Activated CD4-positive, alpha-beta T cell treated with anti-CD3 and anti-CD28 coated beads, Interleukin-2, amount 10 ng/mL, durations not matched to agents 7 days and 5 days (primary cell): ENCODE measurements at places on chromosomes 1 and 21.

DNA sequence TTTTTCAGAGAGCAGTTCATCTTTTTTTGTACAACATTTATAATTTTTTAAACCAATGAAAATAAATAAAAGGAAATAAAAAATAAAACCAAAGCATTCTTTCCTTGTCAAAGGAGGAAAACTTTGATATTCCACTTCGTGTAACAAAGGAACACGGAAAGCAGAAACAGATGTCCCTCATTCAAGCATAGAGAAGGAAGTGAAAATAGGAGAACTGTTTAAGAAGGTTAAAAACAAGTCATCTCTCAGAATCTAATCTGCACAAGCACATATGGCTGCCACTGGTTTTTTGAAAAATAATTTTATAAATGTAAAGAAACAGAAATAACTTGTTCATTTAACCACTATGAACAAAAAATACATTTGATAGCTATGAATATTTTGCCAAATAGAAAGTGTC, 35.9 kb upstream of the ZNF644 start:
- H3K27me3 ChIP-seq = peaks cover 4% of the 10 kb centered on the region
- no peak overlapping the region for H3K27ac ChIP-seq
- H3K36me3 ChIP-seq = no peaks in the 10 kb centered on the region

DNA sequence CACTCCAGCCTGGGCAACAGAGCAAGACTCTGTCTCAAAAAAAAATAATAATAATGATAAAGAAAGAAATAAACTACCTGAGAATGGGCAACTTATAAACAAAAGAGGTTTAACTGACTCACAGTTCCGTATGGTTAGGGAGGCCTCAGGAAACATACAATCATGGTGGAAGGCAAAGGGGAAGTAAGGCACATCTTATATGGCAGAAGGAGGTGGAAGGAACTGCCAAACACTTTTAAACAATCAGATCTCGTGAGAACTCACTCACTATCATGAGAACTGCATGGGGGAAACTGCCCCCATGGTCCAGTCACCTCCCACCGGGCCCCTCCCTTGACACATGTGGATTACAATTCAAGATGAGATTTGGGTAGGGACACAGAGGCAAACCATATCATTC, 6.3 kb upstream of the EGLN1 start:
- H3K4me1 ChIP-seq = peaks cover 4% of the 10 kb centered on the region
- H3K27ac ChIP-seq = no peak overlapping the region
- no peak for DNase-seq
- no peak overlapping the region for H3K4me3 ChIP-seq
- H3K27me3 ChIP-seq = peaks cover 11% of the 10 kb centered on the region

GRCh38 chr1:216119600-216119999, 303.6 kb downstream of the USH2A start:
- H3K4me1 ChIP-seq = no peaks in the 10 kb centered on the region
- no peak for DNase-seq
- H3K36me3 ChIP-seq = no peaks in the 10 kb centered on the region
- H3K27ac ChIP-seq = no peak overlapping the region
- H3K27me3 ChIP-seq = no peaks in the 10 kb centered on the region

- H3K27me3 ChIP-seq = no peaks in the 10 kb centered on the region
- H3K36me3 ChIP-seq = no peaks in the 10 kb centered on the region
- H3K4me1 ChIP-seq = no peaks in the 10 kb centered on the region
- no peak overlapping the region for H3K27ac ChIP-seq
- no peak for DNase-seq
Observed at GRCh38 chr1:242556276-242556675, 31.8 kb upstream of the PLD5 start.

DNA sequence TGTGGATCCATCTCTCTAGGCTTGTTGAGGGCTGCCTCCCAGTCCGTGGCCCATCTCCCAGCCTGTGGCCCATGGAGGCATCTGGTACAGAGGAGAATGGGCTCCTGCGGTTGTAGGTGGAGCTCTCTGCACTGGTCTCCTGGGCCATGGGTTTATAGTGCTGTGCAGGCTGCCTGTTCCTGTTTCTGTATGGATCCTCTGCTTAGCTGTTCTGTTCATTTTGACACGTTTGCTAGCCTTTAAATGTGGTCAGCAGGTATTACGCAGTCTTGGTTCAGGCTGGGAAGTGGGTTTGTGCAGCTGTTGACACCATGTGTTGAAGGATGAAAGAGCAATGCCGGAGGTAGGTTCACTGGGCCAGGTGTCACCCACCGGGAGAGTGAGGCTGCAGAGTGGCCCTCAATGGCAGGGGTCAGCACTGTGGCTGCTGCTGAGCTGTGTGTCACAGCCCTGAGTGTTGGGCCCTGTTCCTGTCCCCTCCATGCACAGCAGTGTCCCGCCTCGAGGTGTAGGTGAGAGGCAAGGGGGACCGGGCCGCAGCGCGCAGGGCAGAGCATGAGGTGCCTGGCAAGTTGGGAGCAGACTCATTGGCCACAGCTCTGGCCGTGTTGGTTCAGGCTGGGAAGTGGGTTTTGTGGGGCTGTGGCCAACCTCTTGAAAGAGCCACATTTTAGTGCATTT, 39.0 kb downstream of the SNAP47 start:
- DNase-seq = peak; percentile 63
- no peaks in the 10 kb centered on the region for H3K27me3 ChIP-seq
- peaks cover 38% of the 10 kb centered on the region for H3K4me1 ChIP-seq
- H3K4me3 ChIP-seq = no peak overlapping the region
- H3K27ac ChIP-seq = peak overlapping the region; percentile 86

- H3K36me3 ChIP-seq = no peaks in the 10 kb centered on the region
- no peak overlapping the region for H3K4me3 ChIP-seq
- H3K27ac ChIP-seq = peak overlapping the region; percentile 33
- H3K4me1 ChIP-seq = peaks cover 54% of the 10 kb centered on the region
- H3K27me3 ChIP-seq = no peaks in the 10 kb centered on the region
Observed at GRCh38 chr1:27614625-27615344, 10.8 kb upstream of the AHDC1 start.

GRCh38 chr1:4172644-4173599, 272.9 kb upstream of the C1orf174 start:
- H3K36me3 ChIP-seq = no peaks in the 10 kb centered on the region
- H3K4me1 ChIP-seq = no peaks in the 10 kb centered on the region
- no peaks in the 10 kb centered on the region for H3K27me3 ChIP-seq
- peak; percentile 31 for DNase-seq
- no peak overlapping the region for H3K4me3 ChIP-seq

- peaks cover 2% of the 10 kb centered on the region for H3K36me3 ChIP-seq
- H3K4me1 ChIP-seq = peaks cover 30% of the 10 kb centered on the region
- no peak for DNase-seq
- peak overlapping the region; percentile 93 for H3K27ac ChIP-seq
- peak overlapping the region; percentile 66 for H3K4me3 ChIP-seq
- H3K27me3 ChIP-seq = peaks cover 21% of the 10 kb centered on the region
Observed at GRCh38 chr1:212596798-212597197, 11.8 kb upstream of the ATF3 start.

- peak overlapping the region; percentile 87 for H3K27ac ChIP-seq
- H3K36me3 ChIP-seq = peaks cover 72% of the 10 kb centered on the region
- peak overlapping the region; percentile 8 for H3K4me3 ChIP-seq
- DNase-seq = no peak
Observed at GRCh38 chr21:33244082-33244778, 14.5 kb downstream of the IFNAR2 start.

- H3K36me3 ChIP-seq = no peaks in the 10 kb centered on the region
- H3K27me3 ChIP-seq = peaks cover 2% of the 10 kb centered on the region
- H3K4me1 ChIP-seq = no peaks in the 10 kb centered on the region
- H3K4me3 ChIP-seq = no peak overlapping the region
Observed at GRCh38 chr1:185840880-185841279, 106.7 kb downstream of the HMCN1 start.

- DNase-seq = peak; percentile 60
- H3K4me1 ChIP-seq = peaks cover 3% of the 10 kb centered on the region
- no peaks in the 10 kb centered on the region for H3K27me3 ChIP-seq
Observed at GRCh38 chr1:2801535-2802291, at the start of gene TTC34. Gene TTC34 (minus strand): TSS chr1:2801693. CDS start chr1:2800827, 866 bp downstream.

DNA sequence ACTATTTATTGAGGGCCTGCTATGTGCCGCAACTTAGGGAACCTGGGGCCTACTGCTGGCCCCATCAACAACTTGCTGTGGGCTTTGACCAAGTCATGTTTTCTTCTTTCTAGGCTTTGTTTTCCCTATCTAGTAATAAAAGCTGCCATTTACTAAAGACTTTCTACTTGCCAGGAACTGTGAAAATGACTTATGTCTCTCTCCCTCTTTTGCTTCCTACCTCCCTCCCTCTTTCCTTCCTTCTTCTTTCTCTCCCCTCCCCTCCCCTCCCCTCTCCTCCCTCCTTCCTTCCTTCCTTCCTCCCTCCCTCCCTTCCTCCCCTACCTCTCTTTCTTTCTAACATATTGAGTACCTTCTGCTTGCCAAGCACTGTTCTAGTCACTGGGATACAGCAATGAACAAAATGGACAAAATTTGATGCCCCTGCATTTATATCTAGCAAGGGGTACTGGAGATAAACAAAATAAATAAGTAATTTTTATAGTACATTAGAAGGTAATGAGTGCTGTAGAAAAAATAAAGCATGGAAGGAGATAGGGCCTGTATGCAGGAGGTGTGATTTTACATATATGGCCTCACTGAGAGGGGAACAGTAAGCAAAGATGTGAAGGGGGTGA, 170.3 kb upstream of the USP24 start:
- peaks cover 2% of the 10 kb centered on the region for H3K27me3 ChIP-seq
- no peaks in the 10 kb centered on the region for H3K4me1 ChIP-seq
- no peak overlapping the region for H3K4me3 ChIP-seq
- no peak for DNase-seq
- H3K36me3 ChIP-seq = no peaks in the 10 kb centered on the region

GRCh38 chr1:93346421-93346993, 800 bp downstream of the DR1 start:
- H3K4me1 ChIP-seq = peaks cover 23% of the 10 kb centered on the region
- H3K27ac ChIP-seq = peak overlapping the region; percentile 96
- no peaks in the 10 kb centered on the region for H3K27me3 ChIP-seq
- peak; percentile 49 for DNase-seq
- peak overlapping the region; percentile 97 for H3K4me3 ChIP-seq

DNA sequence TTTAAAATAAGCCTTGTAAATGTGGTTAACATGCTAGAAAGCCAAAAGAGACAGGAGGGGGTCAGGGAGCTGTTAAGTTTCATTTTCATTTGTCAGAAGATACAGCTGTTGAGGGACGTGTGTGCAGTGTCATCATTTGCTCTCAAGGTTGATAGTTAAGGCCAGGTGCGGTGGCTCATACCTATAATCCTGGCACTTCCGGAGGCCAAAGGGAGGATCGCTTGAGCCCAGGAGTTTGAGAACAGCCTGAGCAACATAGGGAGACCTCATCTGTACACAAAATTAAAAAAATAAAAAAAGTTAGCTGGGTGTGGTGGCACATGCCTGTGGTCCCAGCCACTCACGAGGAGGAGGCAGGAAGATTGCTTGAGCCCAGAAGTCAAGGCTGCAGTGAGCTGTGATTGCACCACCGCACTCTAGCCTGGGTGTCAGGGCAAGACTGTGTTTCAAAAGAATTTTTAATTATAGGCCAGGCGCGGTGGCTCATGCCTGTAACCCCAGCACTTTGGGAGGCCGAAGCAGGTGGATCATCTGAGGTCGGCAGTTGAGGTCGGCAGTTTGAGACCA, 22.7 kb downstream of the ZBTB8OS start:
- H3K27ac ChIP-seq = peak overlapping the region; percentile 96
- peak; percentile 47 for DNase-seq
- peak overlapping the region; percentile 35 for H3K4me3 ChIP-seq

DNA sequence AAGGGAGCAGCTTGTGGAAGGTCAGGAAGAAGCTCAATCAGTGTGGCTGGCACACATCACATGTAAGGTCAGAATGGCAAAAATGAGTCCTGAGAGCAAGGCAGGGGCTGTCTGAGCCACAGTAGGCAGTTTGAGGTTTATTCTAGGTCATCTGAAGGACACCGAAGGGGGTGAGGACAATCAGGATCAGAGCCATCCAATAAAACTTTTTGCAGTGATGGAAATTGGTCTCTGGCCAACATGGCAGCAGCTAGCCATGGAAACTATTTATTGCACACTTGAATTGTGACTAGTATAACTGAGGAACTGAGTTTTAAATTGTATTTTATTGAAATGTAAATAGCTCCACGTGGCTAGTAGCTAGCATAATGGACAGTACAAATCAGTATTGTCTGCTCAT, 97.0 kb upstream of the CACNA1E start:
- DNase-seq = no peak
- H3K4me1 ChIP-seq = no peaks in the 10 kb centered on the region
- H3K27ac ChIP-seq = no peak overlapping the region
- peaks cover 4% of the 10 kb centered on the region for H3K27me3 ChIP-seq
- no peak overlapping the region for H3K4me3 ChIP-seq
